Hippocampal formation (tissue), 2 donors: ENCODE measurements at places on chromosomes 1 and 21.
A peak's percentile ranks its signal among the peaks of the same experiment; 100 is the strongest.

GRCh38 chr1:1954831-1955441 lies 35.9 kb upstream of the TMEM52 start:
- DNase-seq, result no peak

DNA sequence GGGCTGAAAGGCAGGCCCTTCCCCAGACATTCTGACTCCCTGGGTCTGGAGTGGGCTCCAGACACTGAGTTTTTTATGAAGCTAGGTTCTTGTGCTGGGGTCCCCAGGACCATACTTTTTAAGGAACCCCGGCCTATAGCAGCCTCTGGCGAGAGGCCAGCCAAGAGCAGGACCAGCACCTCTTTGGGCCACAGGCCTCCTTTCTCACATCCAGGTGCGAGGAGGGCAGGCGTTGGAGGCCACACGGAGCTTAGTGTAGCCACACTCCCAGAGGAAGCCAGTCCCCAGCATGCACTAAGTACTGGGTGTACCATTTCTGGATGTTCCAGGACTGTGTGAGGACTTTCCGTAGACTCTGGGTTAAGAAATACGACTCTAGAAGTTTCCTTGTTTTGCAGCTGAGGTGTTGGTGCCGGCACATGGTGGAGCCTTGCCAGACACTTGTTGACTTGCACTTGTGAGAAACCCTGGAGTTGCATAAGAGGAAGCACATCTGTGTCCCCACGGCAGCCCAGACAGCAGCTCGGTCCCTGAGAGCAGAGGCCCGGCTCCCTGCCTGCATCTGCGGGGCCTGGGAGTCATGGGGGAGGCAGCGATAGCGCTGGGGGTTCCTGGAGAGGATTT lies 122.2 kb upstream of the VAMP3 start:
- DNase-seq, result no peak

- DNase-seq, result no peak
These were observed 144.1 kb downstream of the CENPF start for GRCh38 chr1:214747050-214747635.

- DNase-seq, result no peak
These were observed 16.8 kb downstream of the CNST start for GRCh38 chr1:246583056-246583440.

DNA sequence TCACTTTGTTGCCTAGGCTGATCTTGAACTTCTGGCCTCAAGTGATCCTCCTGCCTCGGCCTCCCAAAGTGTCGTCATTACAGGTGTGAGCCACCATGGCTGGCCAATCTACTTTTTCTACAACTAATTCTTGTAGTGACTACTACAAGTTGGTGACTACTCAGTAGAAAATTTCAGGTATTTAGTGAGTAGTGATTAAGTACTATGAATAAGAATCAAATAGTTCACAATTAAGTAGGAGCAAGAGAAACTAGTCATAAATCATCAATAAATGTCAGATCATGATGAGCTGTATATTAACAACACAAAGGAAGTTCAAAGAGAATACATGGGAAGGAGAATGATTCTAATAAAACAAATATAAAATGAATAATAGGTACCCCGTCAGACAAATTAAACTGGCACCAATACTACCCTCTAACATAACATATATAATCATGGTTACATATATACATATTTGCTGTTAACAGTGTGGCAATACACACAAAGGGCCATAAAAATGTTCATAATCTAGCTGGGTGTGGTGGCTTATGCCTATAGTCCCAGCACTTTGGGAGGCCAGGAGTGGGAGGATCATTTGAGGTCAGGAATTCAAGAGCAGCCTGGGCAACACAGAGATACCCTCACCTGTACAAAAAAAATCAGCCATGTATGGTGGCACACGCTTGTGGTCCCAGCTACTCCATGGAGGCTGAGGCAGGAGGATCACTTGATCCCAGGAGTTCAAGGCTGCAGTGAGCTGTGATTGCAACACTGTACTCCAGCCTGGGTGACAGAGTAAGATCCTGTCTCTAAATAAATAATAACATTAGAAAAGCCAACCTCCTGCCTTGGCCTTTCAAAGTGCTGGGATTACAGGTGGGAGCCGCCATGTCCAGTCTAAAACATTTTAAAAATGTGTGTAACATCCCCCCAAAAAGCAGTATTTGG lies 19.1 kb downstream of the YY1AP1 start:
- no peak for DNase-seq

- DNase-seq, result peak; percentile 17
These were observed 115.1 kb downstream of the ETS2 start for GRCh38 chr21:38920631-38921398.

DNA sequence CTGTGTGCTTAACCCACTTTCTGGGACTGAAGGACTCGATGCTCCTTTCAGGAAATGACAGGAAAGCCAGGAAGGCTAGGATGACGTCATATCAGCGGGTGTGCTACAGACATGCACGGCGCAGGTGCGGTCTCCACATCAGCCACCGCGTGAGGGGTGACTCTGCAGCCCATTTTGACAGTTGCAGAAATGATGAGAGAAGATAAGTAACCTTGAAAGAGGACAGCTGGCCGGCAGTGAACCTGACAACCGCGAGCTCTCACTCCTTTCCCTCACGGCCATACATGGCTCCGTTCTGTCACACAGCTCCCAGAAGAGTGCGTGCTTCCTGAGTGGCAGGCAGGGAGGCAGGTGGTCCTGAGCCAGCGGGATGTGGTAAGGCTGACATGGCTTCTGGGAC lies 1.7 kb upstream of the KRTAP10-5 start:
- DNase-seq, result no peak
